ENCODE measurements at places on chromosomes 11 and 22. TPM values are rescaled to one million over a fixed set of nuclear protein-coding genes. Genes with fewer than 3 reads are reported as not detected.

The PLA2G3 gene
- 1.3 TPM for total RNA-seq

The LRRC75B gene
- total RNA-seq, result 63.6 TPM

The TYR gene
- not detected for total RNA-seq

The ELFN2 gene
- 7.3 TPM for total RNA-seq

The SLC5A1 gene
- total RNA-seq, result not detected

The DRD2 gene
- 289 TPM for total RNA-seq

The ZNRF3 gene
- total RNA-seq, result 8.3 TPM

The FAM111B gene
- 6.4 TPM for total RNA-seq

The HDHD5 gene
- total RNA-seq, result 30.2 TPM

The MGAT3 gene
- total RNA-seq, result 12.8 TPM

The GAB4 gene
- 0.15 TPM for total RNA-seq

The OR2D2 gene
- 0.64 TPM for total RNA-seq

The HMOX1 gene
- 14.9 TPM for total RNA-seq

The NXPE4 gene
- total RNA-seq, result not detected

The MMP7 gene
- not detected for total RNA-seq

The ELF5 gene
- total RNA-seq, result not detected

The OR51I1 gene
- total RNA-seq, result not detected

The ATM gene
- 139 TPM for total RNA-seq

The SAA1 gene
- not detected for total RNA-seq

All from glutamatergic neuron (in vitro differentiated cells).